WTC11 (cell line): ENCODE measurements at places on chromosomes 5 and 9. TPM values are rescaled to one million over a fixed set of nuclear protein-coding genes. Genes with fewer than 3 reads are reported as not detected.
A peak's percentile ranks its signal among the peaks of the same experiment; 100 is the strongest.

Gene IFNE
- total RNA-seq: 0.11 to 0.14 TPM in 2 of 3 replicates, not detected in the other

Gene GRM6
- total RNA-seq: 0.05 to 0.33 TPM in 2 of 3 replicates, not detected in the other

GRCh38 chr9:81622471-81623255, 66.7 kb downstream of the TLE1 start:
- DNase-seq: no peak
- no peaks in the 10 kb centered on the region for H3K27me3 ChIP-seq
- H3K4me3 ChIP-seq: no peak overlapping the region
- peaks cover 74% of the 10 kb centered on the region for H3K4me1 ChIP-seq
- H3K36me3 ChIP-seq: peaks cover 33% of the 10 kb centered on the region

GRCh38 chr9:13278368-13279246, 885 bp downstream of the MPDZ start:
- peak overlapping the region; percentile 85 for H3K27ac ChIP-seq
- peak; percentile 44 for DNase-seq
- H3K36me3 ChIP-seq: no peaks in the 10 kb centered on the region
- H3K27me3 ChIP-seq: no peaks in the 10 kb centered on the region
- peaks cover 22% of the 10 kb centered on the region for H3K4me1 ChIP-seq
- H3K4me3 ChIP-seq: peak overlapping the region; percentile 95

DNA sequence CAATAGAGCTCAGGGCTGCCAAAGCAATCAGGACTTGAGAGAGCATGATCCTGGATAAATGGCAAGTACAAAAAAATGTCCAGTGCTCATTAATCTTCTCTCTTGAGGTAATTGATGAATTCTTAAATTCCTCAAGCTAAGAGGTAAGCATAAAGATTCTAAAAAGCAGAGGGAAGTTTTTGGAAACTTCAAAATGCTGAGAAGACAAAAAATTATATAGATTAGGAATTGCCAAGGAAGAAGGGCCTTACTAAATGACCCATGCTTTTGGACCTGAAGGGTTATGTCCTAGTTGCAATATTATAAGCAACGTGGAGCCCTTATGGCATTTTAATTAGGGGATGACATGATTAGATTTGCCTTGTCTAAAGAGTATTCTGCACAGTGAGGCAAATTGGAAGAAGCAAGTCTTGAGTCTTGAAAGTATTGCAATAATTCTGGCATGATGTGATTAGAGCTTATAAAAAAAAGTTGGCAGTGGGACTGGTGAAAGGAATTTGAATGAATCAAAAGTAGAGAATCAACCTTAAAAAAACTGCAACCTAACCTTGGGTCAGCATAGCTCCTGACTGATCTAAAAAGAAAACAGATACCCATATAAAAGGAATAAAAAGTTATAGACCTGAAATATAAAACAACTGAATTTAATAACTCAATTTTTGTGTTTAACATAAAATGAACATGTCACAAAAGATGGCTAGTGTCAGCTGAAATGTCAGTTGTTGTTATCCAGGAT, 323.8 kb upstream of the ARRDC3 start:
- no peak overlapping the region for H3K4me3 ChIP-seq
- H3K27ac ChIP-seq: no peak overlapping the region
- no peak for DNase-seq
- H3K27me3 ChIP-seq: no peaks in the 10 kb centered on the region

- H3K4me3 ChIP-seq: no peak overlapping the region
- no peak overlapping the region for H3K27ac ChIP-seq
- H3K36me3 ChIP-seq: no peaks in the 10 kb centered on the region
- no peak for DNase-seq
Measured at GRCh38 chr9:126488310-126488709, 125.4 kb upstream of the LMX1B start.

Gene LCN15
- 0.52 to 1.0 TPM (median 0.96 TPM) in 3 replicates for total RNA-seq

GRCh38 chr9:86948074-86948929, 996 bp upstream of the GAS1 start:
- peak; percentile 80 for DNase-seq
- H3K4me3 ChIP-seq: peak overlapping the region; percentile 82
- H3K27me3 ChIP-seq: peaks cover 53% of the 10 kb centered on the region
- H3K4me1 ChIP-seq: peaks cover 34% of the 10 kb centered on the region
- no peak overlapping the region for H3K27ac ChIP-seq

GRCh38 chr5:68086857-68087256, 128.7 kb upstream of the PIK3R1 start:
- no peaks in the 10 kb centered on the region for H3K27me3 ChIP-seq
- H3K4me1 ChIP-seq: no peaks in the 10 kb centered on the region
- H3K27ac ChIP-seq: no peak overlapping the region

DNA sequence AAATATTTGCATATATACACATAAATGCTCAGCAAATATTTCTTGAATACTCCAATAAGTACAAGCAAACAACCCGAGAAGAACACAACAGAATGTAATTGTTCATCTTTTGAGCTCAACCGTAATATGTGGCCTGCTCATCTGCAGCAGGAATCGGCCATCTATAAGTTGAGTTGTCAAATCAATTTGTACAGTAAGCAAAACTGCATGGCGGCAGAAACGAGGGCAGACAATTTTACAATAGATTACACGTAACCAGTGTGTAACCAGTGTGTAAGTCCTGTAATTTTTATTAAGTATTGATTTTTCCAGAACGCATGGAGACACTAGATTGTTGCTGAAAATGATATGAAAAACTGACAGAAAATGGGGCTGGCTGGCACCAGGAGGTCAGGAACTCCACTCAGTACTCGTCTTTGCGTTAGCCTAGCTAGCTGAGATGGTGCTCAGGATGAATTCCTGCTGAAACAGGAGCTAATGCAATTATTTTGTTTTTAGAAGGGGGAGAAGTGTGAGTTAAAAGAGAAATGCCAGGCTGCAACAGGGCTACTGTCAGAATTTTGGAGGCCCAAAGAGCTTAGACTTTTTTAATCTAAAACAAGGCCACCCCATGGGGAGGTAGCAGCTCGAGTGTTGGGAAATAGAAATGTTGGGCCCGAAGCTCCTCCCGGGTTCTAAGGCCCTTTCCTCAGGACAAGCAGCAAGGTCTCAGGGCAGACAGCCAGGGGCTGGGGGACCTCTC, 682 bp downstream of the DHX29 start:
- no peak for DNase-seq
- H3K36me3 ChIP-seq: peaks cover 15% of the 10 kb centered on the region
- H3K27me3 ChIP-seq: no peaks in the 10 kb centered on the region

Gene GPSM1
- 14.2 to 16.2 TPM (median 16.2 TPM) in 3 replicates for total RNA-seq

Gene ADCY2
- 142 to 165 TPM (median 154 TPM) in 3 replicates for total RNA-seq

DNA sequence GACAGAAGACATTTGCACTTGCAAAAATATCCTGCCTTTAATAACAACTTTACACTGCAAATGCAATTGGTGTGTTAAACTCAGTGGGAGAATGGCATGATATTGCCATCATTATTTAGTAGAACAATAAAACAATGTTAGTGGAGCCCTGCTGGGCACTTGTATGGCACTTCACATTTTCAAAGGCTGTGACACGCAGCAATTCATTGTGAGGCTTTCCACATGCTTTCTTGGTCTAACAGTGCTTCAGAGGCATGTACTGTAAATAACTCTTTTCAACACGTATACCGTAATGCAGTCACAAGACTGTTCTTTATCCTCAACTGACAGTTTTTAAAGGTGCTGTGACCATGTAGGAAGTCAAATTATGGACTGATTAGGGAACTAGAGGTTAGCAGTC, 155.5 kb upstream of the EPB41L4A start:
- no peaks in the 10 kb centered on the region for H3K36me3 ChIP-seq
- no peak overlapping the region for H3K4me3 ChIP-seq
- no peaks in the 10 kb centered on the region for H3K27me3 ChIP-seq
- no peak for DNase-seq
- no peak overlapping the region for H3K27ac ChIP-seq
